Activated CD4-positive, alpha-beta T cell treated with anti-CD3 and anti-CD28 coated beads for 24 hours (primary cell): ENCODE measurements at places on chromosomes 3 and 15.

DNA sequence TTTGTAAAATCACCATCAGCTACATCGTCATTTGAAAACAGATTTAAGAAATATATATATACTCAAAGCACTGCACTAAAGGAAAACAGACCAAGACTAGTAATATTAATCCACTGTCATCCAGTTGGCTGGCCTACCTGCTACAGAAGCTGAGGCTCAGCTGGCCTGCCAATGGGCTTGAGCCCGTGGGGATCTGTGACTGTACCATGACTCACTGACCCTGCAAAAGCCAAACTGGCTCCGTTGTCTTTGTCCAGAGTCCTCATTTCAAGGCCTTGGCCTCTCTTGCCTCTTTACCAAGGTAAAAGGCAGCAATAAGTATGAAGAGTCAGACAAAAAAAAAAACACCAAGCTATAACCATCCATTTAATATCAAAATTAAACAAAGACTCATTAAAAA is 463.5 kb upstream of the RASGRP1 start:
- no peak for DNase-seq

GRCh38 chr3:114770874-114771273 is 376.2 kb downstream of the ZBTB20 start:
- DNase-seq = no peak

DNA sequence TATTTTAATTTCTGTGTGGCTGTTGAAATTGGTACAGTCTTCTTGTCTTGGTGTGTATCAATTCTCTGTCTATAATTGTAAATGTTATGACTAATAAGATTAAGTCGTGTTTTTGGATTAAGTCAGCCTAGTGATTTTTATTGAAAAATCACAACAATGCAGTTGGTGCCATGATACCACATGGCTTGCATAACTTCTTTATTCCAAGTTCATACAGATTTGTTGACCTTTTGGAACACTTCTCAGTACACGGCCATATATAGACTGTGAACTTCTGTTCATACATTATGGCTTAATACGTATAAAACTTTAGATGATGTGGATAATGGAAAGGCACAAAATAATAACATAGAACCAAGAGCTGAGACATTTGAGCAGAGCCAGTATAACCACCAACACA is 121.2 kb upstream of the NAALADL2 start:
- no peak for DNase-seq

DNA sequence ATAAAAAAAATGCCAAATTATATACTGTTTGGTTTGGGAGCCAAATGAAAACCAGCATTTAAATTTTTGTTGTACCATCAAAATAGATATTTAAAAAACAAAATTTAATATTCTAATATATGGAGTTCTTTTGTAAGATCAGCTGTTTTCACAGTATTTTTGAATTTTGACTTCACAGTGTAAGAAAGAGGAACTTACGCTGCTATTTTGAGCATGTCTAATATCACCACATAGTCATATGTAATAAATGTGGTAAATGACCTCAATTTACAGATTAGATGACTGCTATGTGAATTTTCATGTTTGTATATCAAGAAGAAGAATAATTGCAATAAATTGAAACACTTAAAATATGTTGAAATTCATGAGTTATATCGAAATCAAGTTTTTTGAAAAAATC is 189.6 kb downstream of the ARRDC4 start:
- DNase-seq = no peak

GRCh38 chr15:66072616-66073361 is 180.8 kb downstream of the MEGF11 start:
- no peak for DNase-seq

- no peak for DNase-seq
Observed at GRCh38 chr3:147218965-147219364, 187.4 kb downstream of the ZIC4 start.

GRCh38 chr3:160343132-160343531 is 55.9 kb downstream of the IFT80 start:
- no peak for DNase-seq

DNA sequence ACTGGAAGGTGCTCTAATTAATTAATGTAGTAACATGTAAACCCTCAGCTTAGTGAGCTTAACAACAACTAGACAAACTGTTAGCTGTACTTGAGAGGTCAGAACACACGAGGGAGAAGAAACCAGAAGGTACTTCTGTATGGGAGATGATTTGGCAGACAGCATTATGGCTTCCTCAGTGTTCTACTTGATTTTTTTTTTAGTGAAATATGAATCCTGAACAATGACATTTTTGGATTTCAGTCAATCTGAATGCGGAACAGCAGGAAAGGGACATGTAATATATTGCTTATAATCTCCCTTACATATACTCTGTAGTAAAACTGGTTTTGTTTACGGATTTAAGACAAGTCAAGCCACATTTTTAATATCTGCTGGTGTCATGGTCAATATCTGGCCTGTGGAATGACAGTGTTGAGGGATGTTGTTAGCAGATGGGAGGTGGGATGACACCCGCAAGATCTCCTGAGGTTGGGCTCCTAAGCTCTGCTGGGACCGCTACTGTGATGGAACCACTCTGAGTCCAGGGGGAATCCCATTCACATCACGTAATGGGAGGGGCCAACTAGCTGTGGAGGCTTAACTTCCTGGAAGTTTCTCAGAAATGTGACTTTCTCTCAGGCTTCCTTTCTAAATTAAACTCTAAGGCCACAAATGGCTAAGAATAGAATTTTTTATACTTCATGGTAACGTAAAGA is 18.7 kb downstream of the TNFAIP8L3 start:
- DNase-seq = no peak

GRCh38 chr3:156898296-156898880 is 72.2 kb downstream of the LEKR1 start:
- DNase-seq = no peak
